ENCODE measurements at places on chromosomes 3 and 15. TPM values are rescaled to one million over a fixed set of nuclear protein-coding genes. Genes with fewer than 3 reads are reported as not detected.

DNA sequence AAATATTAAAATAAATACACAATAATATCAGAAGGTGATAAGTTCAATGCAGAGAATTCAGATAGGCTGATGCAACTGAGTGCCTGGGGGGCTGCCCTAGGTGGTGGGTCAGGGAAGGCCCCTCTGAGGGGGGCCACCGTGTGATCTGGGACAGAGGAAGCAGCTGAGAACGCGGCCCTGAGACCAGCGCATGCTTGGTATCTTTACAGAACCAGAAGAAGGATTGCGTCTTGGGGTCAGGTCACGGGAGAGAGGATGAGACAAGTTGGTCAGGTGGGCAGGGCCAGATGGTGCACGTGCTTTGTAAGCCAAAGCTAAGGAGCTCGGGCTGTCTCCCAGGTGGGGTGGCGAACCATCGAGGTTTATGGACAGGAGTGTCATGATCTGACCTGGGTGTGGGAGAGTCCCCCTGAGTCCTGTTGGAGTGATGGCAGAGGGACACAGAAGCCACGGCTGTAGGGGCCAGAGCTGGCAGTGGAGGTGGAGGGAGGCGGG, 121.2 kb downstream of the ETFA start:
- DNase-seq: no peak

Gene UBA5
- 41.2 TPM for total RNA-seq

DNA sequence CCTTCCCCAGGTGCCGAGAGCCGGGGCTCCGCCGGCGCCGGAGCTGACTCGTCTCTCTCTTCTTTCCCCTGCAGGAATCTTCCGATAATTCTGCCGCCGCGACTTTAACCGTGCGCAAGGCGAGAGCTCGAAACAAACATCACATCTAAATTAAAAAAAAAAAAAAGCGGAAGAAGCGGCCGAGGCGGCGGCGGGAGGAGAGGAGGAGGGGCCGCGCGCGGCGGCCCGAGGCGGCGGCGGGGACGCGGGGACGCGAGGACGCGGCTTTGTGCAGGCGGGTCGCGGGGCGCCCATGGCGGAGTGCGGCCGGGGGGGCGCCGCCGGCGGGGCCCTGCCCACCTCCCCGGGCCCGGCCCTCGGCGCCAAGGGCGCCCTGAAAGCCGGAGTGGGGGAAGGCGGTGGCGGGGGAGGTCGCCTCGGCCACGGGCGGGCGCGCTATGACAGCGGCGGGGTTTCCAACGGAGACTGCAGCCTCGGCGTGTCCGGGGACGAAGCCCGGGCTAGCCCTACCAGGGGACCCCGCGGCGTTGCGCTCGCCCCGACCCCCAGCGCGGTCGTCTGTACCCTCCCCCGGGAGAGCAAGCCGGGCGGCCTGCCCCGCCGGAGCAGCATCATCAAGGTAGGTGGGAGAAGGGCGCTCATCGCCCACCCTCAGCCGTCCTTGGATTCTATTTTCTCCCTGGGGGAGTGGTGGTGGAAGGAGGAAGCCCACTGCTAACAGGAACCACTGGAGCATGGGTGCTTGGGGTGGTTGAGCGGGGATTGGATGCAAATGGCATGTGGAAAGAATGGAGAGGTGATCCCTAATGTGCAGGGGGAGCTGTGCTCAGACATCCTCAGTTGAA, at the start of gene PLCL2:
Gene PLCL2, plus strand, starts transcription at position 208 of the 845 bp plus-strand sequence. Its CDS starts 85 bp downstream, at position 293.
- peak; percentile 54 for DNase-seq

Gene GNL3
- total RNA-seq: 61.2 TPM

Gene POTEB2
- not detected for total RNA-seq

GRCh38 chr3:58386626-58387365, 46.8 kb downstream of the PDHB start:
- peak; percentile 53 for DNase-seq

DNA sequence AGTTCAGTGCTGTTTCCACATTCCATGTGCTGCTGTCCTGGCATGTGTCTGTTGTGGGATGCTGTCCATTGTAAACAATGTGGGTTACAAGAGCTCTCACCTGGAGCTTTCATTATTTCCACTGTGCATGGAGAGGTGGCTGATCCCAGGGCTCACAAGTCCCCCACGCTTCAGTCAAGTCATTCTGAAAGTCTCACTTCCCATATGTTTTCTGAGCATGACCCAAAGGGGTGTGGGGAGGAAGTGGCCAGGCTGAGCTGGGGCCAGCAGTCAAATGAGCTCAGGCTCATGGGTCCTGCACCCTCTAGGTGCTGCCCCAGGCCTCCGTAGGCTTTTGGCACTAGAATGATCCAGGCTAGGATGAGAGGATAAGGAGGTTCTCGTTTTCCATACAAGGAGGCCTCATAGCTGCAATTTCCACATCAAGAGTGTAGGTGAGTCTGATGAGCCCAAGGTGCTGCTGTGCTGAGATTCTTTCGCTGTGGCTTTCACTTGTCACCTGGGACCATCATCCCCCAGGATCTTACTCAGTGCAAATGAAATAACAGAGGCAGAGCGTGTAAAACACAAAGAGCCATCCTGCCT, 22.0 kb downstream of the STARD5 start:
- no peak for DNase-seq

All from left cardiac atrium (tissue), 4 donors.